ENCODE measurements at places on chromosomes 2 and 18. TPM values are rescaled to one million over a fixed set of nuclear protein-coding genes. Genes with fewer than 3 reads are reported as not detected.

Gene MC5R
- not detected for polyA plus RNA-seq

Gene PLEKHA3
- polyA plus RNA-seq: 25.3 TPM

Gene NT5C1B
- polyA plus RNA-seq: 0.39 TPM

Gene NOSTRIN
- polyA plus RNA-seq: not detected

Gene TSPYL6
- not detected for polyA plus RNA-seq

Measured in naive thymus-derived CD4-positive, alpha-beta T cell (primary cell).